GM20000 (cell line): ENCODE measurements at places on chromosomes 16 and 17.

DNA sequence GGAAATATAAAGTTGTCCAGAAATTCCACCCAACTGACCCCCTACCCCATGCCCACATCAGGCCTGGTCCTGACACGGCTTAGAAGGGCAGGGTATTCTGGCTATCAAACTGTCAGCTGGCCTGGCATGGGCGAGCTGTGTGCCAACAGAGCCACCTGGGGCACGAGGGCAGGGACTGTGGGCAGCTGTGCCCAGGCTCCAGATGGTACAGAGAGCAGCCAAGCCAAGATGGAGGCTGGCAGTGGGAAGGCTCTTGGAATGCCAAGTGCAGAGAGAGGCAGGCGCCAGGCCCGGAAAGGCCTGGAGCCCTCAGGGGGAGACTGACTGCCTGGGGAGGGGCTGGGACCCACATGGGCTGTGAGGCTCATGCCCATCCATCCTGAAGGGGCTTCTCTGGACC, 24.3 kb upstream of the PHF12 start:
- DNase-seq = no peak

DNA sequence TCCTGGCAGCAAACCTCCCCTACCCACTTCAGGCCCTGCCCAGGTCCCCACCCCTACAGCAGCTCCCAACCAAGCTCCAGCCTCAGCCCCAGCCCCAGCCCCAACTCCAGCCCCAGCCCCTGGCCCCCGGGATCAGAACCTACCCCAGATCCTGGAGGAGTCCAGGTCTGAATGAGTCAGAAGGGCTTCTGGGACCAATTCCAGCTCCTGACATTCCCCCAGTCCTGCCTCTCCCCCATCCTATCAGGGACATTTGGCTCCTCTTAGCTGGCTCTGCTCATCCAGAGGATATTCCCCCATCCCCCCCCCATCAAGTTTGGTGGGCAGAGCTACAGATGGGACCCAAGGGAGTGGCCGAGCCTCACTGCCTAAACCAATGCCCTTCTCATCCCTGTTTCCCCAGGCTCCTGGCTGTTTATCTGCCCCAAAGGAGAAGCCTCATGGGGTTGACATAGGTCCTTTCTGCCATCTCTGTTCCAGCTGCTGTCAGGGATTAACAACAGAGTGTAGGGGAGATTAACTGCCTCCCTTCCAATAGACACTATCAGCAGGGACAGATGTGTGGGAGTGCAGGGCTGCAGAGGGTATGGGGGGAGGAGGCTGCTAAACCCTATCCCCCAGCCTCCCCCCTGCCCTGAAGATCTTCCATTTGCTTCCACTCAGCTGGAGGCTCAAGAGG, 16.5 kb downstream of the CNTNAP1 start:
- DNase-seq = no peak

GRCh38 chr17:77266891-77267341, 126.1 kb downstream of the SEC14L1 start:
- peak; percentile 56 for DNase-seq

DNA sequence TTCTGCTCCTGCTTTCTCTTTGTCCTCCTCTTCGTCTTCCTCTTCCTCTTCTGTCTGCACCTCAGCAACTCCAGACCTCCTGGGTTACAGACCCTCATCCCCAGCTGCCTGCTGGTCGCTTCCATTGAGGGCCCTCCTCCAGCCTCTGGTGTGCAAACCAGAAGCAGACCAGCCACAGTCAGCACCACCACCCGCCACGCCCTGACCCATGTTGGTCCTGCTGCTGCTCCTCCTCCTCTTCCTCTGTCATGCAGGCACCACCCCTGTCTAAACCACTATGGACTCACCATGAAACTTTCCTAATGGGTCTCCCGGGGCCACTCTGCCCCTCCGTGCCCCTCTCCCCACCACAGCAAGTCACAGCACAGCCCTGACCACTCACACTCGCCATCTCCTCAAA, 11.4 kb upstream of the OGFOD3 start:
- no peak for DNase-seq

GRCh38 chr17:57085448-57086068, 512 bp downstream of the AKAP1 start:
- peak; percentile 82 for DNase-seq

GRCh38 chr16:67350324-67350723, 23.7 kb downstream of the LRRC36 start:
- DNase-seq = no peak

DNA sequence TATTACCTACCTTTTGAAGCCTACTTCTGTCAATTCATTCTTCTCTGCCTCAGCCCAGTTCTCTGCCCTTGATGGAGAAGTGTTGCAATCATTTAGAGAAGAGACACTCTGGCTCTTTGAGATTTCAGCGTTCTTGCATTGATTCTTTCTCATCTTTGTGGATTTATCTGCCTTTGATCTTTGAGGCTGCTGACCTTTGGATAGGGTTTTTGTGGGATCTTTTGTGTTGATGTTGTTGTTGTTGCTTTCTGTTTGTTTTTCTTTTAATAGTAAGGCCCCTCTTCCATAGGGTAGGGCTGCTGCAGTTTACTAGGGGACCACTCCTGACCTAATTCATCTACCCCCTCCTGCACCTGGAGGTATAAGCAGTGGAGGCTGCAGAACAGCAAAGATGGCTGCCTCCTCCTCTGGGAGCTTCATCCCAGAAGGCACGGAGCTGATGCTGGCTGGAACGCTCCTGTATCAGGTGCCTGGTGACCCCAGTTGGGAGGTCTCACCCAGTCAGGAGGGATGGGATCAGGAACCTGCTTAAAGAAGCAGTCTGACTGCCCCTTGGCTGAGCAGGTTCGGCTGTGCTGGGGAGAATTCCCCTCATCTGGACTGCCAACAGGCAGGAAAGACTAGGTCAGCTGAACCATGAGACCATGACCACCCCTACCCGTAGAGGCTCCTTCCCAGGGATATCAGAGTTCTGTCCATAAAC, 28.0 kb downstream of the NFATC3 start:
- no peak for DNase-seq

- peak; percentile 78 for DNase-seq
Observed at GRCh38 chr17:77441130-77441920, 300.6 kb downstream of the SEC14L1 start.

DNA sequence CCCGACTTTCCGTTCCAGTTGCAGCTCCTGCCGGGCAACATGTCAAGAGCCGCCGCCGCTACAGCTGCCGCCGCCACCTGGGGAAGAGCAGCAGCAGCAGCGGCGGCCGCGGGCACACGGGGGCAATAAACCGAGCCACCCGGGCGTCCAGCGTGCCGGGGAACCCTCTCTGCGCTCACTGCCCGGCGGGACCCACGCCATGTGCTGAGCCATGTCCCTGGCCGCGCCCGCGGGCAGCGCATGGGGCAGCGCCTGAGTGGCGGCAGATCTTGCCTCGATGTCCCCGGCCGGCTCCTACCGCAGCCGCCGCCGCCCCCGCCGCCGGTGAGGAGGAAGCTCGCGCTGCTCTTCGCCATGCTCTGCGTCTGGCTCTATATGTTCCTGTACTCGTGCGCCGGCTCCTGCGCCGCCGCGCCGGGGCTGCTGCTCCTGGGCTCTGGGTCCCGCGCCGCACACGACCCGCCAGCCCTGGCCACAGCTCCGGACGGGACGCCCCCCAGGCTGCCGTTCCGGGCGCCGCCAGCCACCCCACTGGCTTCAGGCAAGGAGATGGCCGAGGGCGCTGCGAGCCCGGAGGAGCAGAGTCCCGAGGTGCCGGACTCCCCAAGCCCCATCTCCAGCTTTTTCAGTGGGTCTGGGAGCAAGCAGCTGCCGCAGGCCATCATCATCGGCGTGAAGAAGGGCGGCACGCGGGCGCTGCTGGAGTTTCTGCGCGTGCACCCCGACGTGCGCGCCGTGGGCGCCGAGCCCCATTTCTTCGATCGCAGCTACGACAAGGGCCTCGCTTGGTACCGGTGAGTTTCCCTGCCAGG, 604 bp downstream of the HS3ST3B1 start:
- peak; percentile 49 for DNase-seq

GRCh38 chr16:11791144-11791828, 5.8 kb downstream of the ZC3H7A start:
- DNase-seq = no peak
